MV-4-11 (cell line): ENCODE measurements at places on chromosomes 5 and 9.
A peak's percentile ranks its signal among the peaks of the same experiment; 100 is the strongest.

DNA sequence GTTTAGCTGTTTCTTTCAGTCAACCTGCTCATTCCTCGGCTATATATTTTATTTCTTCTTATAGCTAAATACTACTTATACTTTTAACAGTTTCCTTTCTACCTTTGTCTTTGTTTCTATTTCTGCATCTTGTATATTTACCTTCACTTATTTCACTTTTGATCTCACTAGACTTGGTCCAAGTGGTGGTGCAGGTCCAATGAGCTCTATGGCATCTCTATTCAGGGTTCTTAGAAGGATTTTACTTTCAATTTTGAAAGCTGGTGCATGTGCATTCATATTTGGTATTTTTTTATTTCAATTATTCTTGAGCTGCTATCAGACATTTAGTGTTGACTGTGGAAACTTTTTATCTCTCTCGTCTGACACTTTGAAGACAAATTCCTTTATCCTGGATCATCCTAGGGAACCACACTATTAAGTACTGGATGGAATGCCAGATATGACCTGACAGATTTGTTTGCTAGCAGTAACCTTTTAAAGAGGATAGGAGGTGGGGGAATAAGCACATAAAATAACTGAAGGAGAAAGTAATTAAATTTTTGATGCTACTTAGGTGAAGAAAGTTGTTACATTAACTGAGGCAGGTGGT, 123.1 kb upstream of the PJA2 start:
- DNase-seq: no peak

- DNase-seq: no peak
Measured at GRCh38 chr9:72882117-72882775, 70.6 kb downstream of the ALDH1A1 start.

DNA sequence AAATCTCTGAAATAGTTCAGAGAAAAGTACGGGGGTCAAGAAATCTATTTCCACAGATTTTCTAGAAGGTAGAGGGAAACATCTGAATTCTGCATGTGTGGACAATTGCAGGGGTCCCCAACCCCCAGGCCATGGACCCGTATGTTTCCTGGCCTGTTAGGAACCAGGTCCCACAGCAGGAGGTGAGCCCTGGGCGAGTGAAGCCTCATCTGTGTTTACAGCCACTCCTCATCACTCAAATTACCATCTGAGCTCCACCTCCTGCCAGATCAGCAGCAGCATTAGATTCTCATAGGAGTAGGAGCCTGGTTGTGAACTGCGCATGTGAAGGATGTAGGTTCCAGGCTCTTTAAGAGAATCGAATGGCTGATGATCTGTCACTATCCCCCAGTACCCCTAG, 200.5 kb upstream of the EDIL3 start:
- no peak for DNase-seq

- peak; percentile 99 for DNase-seq
Measured at GRCh38 chr9:272251-273213, 57.9 kb downstream of the DOCK8 start.
